CD4-positive, alpha-beta T cell treated with Interleukin-4 for 1 hour (primary cell): ENCODE measurements at places on chromosomes 11 and 22.

DNA sequence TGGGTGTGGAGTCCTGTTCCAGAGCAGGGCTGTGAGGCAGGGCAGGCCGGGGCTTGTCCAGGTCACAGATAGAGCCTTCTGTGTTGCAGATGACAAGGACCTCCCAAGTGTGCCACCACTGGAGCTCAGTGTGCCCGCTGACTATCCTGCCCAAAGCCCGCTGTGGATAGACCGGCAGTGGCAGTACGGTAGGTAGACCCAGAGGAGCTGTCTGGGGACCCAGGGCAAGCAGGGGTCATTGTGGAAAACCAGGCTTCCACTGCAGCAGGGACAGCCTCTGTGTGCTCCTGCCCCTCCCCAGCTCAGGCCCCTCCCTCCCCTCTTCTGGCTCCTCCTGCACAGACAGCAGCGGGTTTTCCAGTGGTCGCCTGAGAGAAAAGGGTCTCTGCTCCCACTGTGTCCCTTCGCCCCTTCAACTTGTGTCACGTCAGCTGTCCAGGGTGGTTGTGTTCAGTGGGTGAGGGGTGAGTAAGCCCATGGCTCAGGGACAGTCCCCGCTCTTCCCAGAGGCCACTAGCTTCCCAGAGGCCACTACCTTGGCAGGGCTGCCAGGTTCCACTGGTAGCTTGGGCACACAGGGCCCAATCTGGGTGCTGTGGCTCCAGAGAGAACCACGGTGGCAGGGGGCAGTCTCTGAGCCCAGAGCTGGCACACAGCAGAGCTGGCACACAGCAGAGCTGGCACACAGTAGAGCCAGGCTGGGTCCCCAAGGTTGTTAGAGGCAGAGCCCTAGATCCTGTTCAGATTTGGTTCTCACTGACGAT is 78.4 kb downstream of the MED15 start:
- DNase-seq = no peak

- no peak for DNase-seq
Measured at GRCh38 chr22:41290262-41291221, 4.6 kb upstream of the RANGAP1 start.

DNA sequence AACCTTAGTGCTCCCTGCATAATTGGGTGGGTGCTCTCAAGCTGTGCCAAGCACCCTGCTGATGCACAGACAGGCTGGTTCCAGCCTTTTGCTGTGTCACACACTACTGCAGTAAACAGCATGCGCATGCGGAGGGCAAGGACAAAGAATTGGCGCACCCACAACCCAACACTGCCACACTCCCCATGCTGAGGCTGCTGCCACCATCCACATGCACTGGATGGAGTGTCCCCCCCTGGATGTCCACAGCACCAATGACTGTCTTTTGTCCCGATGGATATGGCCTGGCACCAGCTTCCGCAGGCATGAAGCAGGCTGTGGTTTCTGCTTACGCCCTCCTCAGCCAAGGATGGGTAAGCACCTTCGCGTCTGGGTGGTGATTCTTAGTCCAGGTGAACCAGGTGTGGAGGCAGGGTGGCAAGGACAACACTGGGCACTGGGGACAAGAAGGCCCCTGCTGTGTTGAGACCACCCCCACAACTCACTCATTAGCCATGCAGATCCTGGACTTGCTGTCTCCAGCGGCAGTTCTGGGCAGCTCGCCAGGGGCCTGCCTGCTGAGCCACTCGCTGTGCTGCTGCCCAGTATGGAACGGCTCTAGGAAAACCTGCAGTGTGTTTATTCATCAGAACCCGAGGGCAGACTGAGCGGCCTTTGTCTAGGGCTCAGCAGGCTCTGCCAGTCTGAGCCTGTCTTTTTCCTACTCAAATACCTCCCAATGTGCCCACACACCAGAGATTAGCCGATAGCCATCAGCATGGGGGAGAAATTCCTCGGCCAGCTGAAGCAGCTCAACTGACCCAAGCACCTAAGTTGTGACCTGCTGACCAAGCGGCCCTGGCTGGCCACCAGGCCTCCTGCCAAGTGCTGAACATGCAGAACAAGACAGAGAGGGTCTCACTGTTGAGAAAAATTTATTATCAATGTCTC is 8.2 kb upstream of the NAP1L4 start:
- no peak for DNase-seq

- no peak for DNase-seq
Measured at GRCh38 chr11:16799221-16799620, 60.8 kb downstream of the C11orf58 start.

GRCh38 chr11:122690384-122690783 is 34.9 kb downstream of the UBASH3B start:
- DNase-seq = no peak

GRCh38 chr22:39900306-39901227 is at the start of gene GRAP2:
TSS of gene GRAP2 (plus strand) at chr22:39901084. CDS start at chr22:39947107, 46,023 bp downstream.
- DNase-seq = peak; percentile 89

- no peak for DNase-seq
Measured at GRCh38 chr11:120392314-120392713, 56.1 kb downstream of the ARHGEF12 start.

- no peak for DNase-seq
Measured at GRCh38 chr22:24894220-24894975, 52.1 kb downstream of the LHFPL7 start.

- DNase-seq = no peak
Measured at GRCh38 chr11:12214751-12215150, 104.4 kb downstream of the MICAL2 start.

- no peak for DNase-seq
Measured at GRCh38 chr11:61976420-61976800, 9.0 kb upstream of the FTH1 start.

- DNase-seq = peak; percentile 58
Measured at GRCh38 chr11:10653946-10654810, 39.4 kb downstream of the IRAG1 start.

DNA sequence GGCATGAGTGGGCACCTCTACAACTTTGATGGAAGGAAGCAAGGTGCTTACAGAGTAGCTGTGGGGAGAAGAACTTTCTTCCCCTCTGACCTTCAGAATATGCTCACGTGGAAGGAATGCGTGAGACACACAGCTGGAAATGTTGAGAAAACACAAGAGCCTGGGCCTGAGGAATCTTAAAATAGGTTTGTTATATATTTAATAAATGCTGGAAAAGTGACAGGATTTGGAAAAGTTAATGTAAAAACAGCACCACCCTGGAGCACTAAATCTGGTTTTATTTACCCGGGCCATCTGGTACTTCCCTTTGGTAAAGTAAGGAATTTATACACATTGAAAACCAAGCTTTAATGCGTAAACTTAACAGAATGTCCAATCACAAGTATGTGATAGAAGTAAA is 14.0 kb upstream of the AMPD3 start:
- no peak for DNase-seq

GRCh38 chr11:38392176-38392575 is 1794.1 kb upstream of the RAG2 start:
- DNase-seq = no peak

DNA sequence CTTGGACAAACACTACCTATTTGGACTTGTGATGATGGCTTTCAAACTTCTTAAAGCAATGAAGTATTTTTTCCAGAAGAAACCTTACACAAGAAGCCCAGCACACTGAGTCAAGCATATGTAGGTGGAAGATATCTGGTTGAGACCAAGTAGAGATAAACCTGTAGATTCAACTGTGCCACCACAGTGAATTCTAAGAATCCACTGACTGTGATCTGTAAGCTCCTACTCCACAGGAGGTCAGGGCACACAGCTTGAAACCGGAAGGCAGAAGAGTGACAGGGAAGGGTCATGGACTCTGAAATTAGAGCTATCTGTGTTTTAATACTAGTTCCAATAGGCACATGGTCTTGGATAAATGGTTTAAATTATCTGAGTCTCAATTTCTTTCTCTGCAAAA is 404.5 kb downstream of the ETS1 start:
- no peak for DNase-seq

DNA sequence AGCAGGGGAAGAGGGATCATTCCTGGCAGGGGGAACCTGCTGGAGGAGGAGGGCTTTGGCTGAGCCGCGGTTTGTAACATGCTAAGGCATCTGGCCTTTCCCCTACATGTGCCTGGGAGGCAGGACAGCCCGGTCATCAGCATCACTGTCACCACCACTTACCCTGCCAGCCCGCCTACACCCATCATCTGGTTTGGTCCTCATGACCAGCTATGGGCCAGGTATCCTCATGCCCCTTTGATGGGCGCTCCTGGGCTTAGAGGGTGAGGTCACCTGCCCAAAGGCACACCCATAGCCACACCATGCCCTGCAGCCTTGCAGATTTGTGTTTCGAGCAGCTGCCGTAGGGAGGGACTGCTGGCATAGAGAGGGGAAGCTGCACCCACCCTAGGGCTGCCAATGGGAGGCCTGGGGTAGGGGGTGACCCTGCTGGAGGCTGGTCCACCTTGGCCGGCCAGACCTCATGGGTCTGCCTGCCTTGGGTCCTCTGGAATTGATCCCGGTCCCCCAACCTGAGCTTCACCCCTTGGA is 2.6 kb downstream of the MRGPRF start:
- no peak for DNase-seq

DNA sequence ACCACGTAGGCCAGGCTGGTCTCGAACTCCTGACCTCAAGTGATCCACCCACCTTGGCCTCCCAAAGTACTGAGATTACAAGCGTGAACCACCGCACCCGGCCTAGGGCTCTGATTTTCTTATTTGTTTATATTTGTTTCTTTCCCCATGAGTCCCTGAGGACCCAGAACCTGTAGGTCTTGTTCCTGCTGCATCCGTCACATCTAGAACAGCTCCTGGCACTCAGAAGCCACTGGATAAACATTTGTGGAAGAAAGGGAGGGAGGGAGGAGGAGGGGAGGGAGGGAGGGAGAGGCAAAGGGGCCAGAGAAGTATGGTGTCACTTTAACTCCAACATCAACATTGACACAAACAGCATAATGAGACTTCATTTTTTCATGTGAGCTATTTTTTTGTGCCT is 67.7 kb downstream of the CELSR1 start:
- DNase-seq = no peak

DNA sequence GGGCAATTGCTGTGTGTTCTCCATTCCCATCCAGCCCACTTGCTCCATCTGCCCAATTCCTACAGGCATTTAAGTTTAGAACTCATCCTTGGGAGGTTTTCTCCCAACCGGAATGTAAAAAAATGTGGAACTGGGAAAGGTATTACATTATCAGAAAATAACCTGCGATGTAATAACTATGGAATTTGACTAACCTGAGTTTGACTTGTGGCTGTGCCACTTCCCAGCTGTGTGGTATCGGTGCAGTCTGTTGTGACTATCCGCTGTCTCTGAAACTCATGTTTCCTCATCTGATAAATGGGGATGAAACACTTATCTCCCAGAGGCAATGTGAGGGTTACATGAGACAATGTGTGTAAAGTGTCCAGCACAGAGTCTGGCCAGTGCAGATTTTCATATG is 77.6 kb downstream of the TENM4 start:
- DNase-seq = no peak

- no peak for DNase-seq
Measured at GRCh38 chr11:74775762-74776161, 27.1 kb downstream of the RNF169 start.

GRCh38 chr11:2864901-2865300 is 20.7 kb downstream of the CDKN1C start:
- DNase-seq = no peak

DNA sequence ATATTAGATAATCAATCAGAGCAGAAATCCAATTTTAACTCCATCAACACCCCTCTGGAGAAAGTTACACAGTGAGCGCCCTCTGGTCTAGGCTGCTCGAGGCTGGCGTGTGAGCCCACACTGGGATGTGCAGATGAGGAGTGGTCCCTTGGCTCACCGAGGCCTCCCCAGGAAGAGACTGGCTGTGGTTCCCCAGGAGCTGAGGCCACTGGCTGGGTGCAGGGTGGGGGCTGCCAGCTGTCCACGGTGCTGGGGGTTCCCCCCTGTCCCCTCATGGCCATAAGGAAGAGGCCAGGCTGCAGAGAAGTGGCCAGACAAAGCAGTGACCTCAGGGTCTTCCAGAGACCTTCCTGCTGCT is 750.7 kb downstream of the BRD1 start:
- no peak for DNase-seq

GRCh38 chr11:27524155-27524554 is 17.6 kb upstream of the LIN7C start:
- no peak for DNase-seq
